Left hindlimb (tissue), 1 donor: ENCODE measurements at places on chromosomes 1 and 21.

- DNase-seq = no peak
These were observed 7.3 kb upstream of the CACNA1S start for GRCh38 chr1:201119206-201120197.

DNA sequence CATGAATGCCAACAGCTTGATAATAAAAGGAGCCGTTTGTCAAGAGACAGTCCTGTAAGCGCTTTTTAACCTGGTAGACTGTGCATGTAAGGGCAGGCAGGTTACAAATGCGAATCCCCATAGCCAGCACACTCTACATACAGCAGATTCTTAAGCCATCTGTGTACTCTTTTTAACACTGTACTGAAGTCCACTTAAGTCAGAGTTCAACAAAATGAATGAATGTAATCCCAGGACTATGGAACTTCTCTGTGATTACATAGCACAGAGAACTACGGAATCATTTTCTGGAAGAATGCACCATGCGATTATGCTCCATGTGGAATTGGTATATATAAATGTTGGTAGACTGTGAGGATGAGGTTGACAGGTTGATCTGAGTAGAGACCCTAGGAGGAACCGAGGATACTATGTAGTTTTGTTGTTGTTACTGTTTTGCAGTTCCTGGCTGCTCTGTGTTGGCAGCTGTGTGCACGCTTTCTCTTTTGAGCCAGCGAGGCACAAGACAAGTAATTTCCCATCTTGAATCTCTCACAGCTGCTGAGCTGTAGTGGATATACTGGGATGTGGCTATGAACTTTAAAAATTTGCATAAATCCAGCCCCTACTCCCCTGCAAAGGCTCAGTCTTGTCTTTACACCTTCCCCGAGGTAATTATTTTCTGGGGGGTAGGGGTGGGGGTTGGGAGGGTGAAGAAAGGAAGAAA lies 21.9 kb downstream of the LRRC8D start:
- DNase-seq = no peak

- DNase-seq = no peak
These were observed 88.3 kb upstream of the MACF1 start for GRCh38 chr1:39116116-39116607.

- DNase-seq = no peak
These were observed 117.2 kb downstream of the SLC25A24 start for GRCh38 chr1:108082738-108083562.

GRCh38 chr1:1542766-1543705 lies 2.6 kb upstream of the TMEM240 start:
- DNase-seq = no peak

- no peak for DNase-seq
These were observed 24.6 kb downstream of the PANK4 start for GRCh38 chr1:2501820-2502119.

DNA sequence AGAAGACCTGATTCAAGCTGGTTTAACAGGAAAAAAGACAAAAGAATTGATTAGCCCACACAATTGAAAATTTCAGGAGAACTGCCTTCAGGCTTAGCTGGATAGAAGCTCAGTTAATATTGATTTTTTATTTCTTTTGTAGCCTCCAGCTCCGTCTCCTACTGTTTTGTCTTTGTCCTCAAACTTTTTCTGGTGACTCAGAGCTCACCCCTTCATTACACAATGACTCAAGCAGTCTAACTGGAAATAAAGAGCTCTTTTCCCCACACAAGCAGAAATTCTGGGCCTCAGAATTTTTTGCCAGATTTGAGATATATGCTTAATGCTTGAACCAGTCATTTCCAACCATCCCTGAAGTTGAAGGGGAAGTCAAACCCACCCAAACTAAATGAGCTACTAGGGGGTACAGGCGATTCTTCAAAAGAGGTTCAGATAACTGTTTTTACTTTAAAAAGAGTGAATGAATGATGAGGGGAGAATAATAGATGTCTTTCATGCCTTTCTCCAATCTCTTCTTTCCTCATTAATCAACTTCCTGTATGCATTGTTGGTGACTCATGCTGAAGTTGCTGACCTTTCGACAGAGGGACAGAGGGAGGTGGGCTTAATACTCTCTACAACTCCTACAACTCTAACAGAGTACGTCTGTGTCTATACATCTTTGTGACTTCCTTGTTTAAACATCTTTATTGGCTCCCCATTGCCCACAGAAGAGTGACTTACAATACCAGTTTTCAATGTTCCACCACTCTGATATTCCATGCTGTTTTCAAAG lies 6.2 kb upstream of the ACP6 start:
- DNase-seq = no peak

- DNase-seq = no peak
These were observed 392 bp downstream of the MRPL55 start for GRCh38 chr1:228108742-228109072.

DNA sequence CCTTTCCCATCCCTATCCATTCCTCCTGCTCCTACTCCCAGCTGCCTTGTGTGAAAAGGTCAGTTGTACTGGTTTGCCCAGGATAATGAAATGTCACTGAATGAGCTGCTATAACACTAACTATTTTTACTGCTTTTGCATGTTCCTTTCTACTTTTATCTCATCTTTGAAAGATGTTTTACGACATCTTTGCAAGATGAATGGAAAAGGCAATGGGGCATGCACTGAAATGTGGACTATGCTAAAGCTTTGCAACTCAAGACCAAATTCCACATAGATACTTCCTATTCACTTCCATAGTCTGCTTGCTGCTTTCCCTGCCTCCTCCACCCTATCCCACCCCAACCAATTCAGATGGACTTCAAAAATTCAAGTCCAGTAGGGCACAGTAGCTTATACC lies 111.3 kb downstream of the SETD4 start:
- no peak for DNase-seq

- no peak for DNase-seq
These were observed 3.8 kb downstream of the DR1 start for GRCh38 chr1:93349231-93350135.

- peak; percentile 15 for DNase-seq
These were observed 66.0 kb downstream of the MATN1 start for GRCh38 chr1:30657131-30658013.

DNA sequence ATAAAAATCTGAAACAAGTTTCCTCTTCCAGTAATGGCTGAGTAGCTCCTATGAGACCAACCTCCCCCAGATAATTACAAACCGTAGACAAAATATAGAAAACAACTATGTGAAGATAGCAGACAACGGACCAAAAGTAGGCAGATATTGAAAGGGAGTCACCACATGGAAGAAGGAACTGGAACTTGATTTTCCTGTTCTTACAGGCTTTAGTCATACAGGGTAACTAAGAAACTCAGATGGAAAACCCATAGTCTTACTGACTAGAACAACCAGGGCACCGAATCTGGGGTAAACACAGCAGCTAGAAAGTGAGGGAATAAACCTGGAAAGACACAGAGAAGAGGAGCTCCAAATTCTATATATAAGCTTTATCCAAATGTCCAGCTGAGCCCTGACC lies 26.0 kb downstream of the LMX1A start:
- DNase-seq = no peak

GRCh38 chr1:212520299-212520698 lies 87.6 kb downstream of the NENF start:
- no peak for DNase-seq

DNA sequence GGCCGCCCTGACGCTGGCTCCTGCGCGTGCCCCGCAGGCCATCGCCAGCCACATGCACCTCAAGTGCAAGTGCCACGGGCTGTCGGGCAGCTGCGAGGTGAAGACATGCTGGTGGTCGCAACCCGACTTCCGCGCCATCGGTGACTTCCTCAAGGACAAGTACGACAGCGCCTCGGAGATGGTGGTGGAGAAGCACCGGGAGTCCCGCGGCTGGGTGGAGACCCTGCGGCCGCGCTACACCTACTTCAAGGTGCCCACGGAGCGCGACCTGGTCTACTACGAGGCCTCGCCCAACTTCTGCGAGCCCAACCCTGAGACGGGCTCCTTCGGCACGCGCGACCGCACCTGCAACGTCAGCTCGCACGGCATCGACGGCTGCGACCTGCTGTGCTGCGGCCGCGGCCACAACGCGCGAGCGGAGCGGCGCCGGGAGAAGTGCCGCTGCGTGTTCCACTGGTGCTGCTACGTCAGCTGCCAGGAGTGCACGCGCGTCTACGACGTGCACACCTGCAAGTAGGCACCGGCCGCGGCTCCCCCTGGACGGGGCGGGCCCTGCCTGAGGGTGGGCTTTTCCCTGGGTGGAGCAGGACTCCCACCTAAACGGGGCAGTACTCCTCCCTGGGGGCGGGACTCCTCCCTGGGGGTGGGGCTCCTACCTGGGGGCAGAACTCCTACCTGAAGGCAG lies 23.4 kb upstream of the ARF1 start:
- DNase-seq = no peak

DNA sequence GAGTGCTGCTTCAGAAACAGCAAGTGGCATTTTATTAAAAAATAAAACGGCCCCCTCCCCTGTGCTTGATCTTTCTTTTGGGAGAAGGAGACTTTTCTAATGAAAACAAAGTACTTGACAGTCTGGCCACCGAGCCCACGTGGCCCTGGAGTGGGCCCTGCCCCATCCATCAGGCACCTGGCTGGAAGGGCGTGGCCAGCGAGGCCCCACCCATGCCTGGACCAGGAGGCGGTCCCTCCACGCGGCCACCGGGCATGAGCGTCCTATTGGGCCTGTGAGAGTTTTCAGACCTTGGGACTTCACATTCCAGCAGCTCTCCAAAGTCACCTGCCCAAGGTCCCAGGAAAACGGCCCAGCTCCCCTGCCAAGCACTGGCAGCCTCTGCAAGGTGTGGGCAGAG lies 144.7 kb downstream of the CASZ1 start:
- no peak for DNase-seq

GRCh38 chr1:177848577-177848976 lies 121.3 kb downstream of the SEC16B start:
- DNase-seq = no peak

DNA sequence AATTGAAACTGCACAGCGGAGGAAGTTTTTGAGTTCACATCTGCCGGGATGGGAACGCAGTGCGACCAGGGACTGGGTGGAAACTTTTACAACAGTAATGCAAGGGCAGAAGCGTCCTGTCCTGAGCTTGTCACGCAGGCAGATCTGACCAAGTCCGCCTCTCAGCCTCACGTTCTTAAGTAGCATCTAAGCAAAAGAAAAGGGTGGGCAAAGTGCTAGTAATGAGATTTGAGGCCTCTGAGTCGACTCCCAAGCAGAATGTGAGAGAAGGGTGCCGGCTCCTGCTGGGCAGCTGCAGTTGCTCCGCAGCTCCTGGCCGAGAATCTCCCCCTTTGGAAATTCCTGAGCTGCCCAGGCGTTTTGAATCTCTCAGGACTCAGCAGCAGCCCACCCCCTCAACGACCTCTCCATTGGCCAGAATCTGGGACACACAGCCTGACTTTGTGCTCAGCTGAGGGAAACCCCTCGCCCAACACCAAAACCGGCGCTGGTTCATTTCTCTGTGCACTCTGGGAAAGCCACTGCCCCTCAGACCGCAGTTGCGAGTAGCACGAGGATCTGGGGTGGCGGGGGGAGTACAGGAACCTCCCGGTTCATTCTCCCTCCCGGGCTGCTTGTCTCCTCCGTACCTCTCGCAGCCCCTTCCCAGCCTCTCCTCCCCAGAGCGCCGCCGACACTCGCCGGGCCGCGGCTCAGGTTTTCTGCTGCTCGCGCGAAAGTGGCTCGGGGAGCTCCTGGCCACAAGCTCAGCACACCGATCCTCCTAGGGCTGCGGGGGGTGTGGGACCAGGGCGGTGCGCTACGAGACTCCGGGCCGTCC lies 913 bp upstream of the S1PR1 start:
- DNase-seq = peak; percentile 62
